ENCODE measurements at places on chromosomes 2 and 18.
A peak's percentile ranks its signal among the peaks of the same experiment; 100 is the strongest.

GRCh38 chr2:235599596-235600338, 105.9 kb downstream of the AGAP1 start:
- DNase-seq: no peak

DNA sequence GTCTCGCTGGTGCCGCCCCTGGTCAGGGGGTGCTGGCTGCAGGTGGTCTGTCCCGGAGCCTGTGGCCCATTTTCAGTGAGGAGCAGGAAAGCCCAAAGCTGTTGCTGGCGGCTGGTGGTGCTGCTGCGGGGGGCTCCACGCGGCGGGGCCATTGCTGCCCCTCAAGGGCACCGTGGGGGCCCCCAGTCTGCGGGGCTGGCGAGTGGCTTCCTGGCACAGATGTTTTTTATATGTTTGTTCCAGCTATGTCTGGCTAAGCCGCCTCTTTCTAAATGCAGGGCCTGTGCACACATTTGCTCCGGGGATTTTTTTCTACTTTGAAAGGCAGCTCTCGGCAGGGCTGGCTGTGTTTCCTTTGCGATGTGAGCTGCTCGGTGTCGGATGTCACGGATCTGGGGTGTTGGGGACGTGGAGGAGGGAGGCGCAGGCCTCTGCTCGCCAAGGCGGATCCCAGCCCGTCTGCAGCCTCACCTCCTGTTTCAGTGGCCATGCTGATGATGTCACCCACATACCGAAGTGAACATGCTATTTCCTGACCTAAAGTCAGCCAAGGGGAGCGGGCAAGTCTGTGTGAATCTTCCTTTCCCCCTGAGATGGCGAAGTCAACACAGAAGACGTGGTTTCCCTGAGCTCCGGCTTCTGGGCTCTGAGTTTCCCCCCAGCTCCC, 112.0 kb upstream of the CTDP1 start:
- peak; percentile 86 for DNase-seq

DNA sequence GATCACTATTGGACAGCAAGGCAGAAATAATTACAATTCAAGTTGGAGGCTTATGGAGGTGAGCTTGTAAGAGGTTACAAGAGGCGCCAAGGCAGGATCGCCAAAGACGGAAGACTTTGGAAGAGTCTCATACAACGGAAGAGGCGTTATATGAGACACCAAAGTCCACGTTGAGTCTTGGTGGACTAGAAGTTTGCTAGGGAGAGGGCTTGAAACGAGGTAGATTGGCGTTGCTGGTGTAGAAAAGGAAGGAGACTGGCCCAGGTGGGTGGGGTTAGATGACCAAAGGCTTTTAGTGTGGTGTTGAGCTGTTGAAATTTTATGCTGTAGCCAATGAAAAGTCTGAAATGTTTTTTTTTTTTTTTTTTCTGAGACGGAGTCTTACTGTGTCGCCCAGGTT, 1.4 kb downstream of the MSH2 start:
- no peak for DNase-seq

- DNase-seq: no peak
These were observed 5.1 kb upstream of the SELENOI start for GRCh38 chr2:26340831-26341230.

GRCh38 chr2:232698556-232699091, 1.5 kb downstream of the GIGYF2 start:
- DNase-seq: no peak

GRCh38 chr2:29082804-29083495, 8.6 kb upstream of the PCARE start:
- no peak for DNase-seq

GRCh38 chr18:52602820-52603219, 262.8 kb downstream of the DCC start:
- DNase-seq: no peak

DNA sequence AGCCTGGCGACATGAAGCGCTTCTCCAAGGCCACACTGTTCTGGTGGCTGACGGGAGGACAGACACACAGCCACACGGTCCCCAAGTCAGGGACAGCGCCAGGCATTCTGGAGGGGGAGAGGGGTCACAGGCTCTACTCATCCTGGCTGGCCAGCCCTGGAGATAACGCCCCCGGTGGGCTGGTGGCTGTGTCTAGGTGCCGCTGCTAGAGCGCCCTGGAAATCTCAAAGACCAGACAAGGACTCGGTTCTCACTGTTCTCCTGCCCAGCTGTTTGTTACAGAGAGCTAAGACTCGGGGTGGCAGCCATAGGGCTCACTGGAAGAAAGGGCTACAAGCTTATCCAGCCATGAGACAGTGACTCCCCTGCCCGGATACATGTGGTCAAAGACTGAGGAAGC, 72.0 kb downstream of the KCNF1 start:
- no peak for DNase-seq

DNA sequence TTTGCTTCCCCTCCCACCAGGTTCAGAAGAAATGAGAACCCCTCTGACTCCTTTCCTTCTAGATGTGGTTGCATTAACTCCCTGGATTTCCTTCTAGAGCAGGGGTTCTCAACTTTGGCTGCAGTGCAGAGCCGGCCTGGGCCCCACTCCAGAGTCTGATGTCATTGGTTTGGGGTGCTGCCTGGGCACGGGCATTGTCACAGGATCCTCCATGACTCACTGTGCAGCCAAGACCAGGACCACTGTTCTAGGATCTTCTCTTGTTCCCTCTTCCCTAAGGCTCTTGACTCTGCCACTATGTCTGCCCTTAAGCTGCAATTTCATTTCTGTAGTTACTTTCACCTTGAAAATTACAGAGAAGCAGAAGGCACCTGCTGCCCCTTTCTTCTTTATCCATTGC, 31.8 kb downstream of the TBC1D8 start:
- DNase-seq: no peak

DNA sequence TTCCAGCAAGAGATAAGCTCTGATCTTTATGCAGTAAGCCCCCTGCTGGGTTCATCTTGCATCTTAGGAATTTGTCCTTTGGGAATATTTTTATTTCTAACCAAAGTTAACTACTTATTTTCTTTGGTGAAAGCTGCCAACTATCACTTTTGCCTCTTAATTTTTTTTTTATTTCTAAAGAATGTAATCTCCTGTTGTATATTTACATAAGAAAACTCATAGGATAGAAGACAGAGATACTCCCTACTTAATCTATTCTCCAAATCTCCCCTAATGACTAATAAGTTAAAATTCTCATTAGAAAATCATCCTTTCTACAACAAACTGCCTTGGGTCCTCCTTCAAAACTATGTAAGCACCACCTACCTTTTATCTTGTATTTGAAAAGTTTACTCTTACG, 612.2 kb upstream of the SLC39A10 start:
- no peak for DNase-seq

DNA sequence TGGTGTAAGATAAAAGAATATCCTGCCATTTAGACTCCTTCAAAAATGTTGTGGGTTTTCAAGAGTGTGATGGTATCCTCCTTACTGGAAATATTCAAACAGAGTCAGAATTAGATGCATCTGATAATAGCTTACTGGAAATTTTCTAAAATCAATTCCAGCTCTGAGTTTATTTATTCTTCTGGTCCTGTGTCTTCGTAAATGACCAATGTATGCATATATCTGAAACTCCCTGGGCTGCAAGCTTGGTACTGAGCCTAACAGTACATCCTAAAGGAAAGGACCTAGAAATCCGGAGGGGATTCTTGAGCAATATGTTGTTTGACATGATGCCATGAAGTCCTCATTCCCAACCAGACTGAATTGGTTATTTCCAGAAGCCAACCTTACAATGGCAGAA, 130.4 kb downstream of the KCNE4 start:
- no peak for DNase-seq

DNA sequence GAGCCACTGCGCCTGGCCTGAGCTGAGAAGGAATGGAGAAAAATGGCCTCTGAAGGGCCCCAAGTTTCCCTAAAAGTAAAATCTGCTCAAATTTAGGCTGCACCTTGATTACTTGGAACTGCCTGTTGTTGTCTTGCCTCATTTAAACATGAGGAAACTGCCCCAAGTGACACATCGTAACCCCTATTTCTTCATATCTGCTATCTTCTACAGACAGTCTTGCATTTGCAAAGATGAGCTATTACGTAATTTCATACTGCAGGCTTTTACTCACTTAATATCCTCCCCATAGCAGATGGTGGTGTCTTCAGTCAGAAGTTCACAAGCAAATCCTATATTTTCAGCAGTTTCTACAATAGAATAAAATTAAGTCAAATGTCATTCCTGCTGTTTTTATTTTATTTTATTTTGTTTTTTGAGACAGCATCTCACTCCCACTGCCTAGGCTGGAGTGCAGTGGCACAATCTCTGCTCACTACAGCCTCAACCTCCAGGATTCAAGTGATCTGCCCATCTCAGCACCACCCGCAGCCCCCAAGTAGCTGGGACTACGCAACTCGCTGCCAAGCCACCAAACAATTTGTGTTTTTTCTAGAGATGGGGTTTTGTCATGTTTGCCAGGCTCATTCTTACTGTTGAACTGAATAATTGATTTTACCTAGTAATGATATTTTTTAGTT, 45.3 kb upstream of the NARS1 start:
- DNase-seq: peak; percentile 61

DNA sequence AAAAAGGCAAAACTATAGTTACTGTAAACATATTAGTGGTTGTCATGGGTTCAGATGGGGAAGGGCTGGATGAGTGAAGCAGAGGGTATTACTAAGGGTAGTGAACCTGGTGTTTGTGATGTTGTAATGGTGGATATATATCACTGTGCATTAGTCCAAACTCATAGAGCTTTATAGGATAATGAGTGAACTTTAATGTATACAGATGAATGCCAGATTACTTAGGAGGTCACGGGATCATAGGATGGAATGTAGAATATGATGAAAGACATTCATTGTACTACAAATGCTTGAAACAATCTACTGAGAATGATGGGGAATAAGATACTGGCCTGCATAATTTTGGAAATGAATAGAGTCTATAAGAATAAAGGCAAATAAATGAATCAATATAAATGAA, 226.7 kb upstream of the ZNF804A start:
- no peak for DNase-seq

- DNase-seq: no peak
These were observed 2.2 kb downstream of the RTP5 start for GRCh38 chr2:241871538-241872312.

- DNase-seq: no peak
These were observed 165.3 kb downstream of the SNTG2 start for GRCh38 chr2:1115843-1116539.

- no peak for DNase-seq
These were observed 65.9 kb downstream of the FAM124B start for GRCh38 chr2:224335991-224336390.

GRCh38 chr2:217326238-217327022, 466.6 kb upstream of the TNP1 start:
- DNase-seq: no peak

- peak; percentile 10 for DNase-seq
These were observed 27.0 kb downstream of the GAD1 start for GRCh38 chr2:170843656-170844055.

GRCh38 chr18:23992089-23992940, 22.2 kb upstream of the TTC39C start:
- DNase-seq: no peak

DNA sequence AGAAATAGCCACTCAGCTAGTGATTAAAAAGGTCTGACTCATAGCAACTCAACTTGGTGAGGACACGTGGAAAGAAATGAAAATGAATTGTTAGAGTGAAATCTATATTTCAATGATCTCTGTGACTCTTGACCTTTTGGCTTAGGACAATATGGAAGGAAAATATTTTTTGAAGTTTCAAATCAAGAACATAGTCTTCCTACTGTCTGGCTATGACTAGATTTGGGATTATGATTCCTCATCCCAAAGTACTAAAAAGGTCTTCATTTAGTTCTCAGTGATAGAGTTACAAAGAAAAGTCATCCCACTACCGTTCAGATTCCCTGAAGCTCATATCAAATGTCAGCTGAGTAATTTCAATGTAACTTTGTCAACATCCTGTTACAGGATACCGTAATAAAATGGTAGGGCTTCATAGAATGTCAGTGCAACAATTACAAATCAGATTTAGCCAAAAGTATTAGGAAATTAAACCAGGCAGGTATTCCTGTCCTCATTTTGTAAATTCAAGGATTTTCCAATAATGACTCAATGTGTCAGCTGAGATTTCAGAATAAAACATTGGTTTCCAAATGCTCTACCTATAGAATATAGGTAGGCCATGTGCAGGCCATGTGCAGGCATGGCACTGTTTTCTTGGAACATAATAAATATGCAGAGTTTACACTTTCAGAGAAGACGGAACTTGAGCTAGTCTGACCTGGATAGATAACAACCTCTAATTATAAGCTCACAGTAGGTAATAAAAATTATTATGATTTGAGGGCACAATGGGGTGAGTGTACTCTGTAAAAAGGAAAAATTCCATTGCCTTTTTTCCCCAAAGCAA, 36.0 kb downstream of the ANKRD29 start:
- DNase-seq: peak; percentile 23

DNA sequence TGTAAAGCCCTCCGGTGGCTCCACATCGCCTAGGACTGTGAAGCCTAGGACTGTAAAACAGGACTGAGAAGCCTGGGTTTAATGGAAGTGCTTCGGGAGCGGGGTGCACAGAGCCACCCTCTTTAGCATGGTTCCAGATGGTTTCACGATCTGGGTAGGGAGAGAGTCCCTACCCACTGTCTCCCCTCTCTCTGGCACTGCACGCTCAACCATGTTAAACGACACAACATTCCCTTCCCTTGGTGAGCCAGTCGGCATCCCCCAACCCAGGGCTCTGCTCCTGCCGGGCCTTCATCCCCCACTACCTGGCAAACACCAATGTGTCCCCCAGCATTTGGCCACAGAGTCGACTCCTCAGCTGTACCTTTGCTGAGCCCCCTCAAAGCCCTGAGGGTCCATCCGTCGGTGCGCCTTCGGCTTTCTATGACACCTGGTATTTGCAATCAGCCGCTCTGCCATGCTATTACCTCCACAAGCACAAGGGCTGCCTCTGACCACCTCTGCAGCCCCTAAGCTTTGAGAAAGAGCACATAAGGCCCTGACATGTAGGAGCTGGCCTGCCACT, 1.1 kb downstream of the COPS9 start:
- no peak for DNase-seq

DNA sequence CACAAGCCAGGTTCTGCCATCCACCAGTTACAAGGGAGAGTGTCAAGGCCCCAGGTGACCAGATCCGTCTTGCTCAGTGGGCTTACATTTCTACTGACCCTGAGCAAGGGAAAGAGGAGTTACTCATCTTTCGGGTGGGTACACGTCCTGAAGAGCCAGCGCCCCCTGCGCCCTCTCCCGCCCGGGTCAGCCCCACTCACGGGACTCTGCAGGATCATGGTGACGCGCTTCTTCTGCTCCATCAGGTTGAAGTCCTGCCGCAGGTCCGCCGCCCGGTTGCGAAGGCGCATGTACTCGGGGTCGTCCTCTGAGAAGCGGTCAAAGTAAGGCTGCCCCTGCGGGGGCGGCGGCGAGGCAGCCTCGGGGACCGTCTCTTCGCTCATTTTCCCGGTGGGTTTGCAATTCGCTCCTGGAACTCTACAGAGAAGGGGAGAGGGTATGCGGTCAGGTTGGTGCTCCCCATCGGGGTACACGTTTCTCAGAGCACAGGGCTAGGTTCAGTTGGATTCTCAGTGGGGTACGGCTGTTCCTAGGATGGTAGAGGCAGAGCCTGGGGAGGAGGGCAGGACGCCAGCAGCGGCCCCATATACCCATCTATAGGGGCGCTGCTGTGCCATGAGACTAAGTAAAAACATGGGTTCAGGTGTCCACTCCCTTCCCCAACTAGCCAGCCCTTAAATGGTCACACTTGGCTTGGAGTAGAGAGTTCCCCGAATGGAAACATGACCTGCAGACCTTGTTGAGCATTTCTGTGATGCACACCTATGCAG, 61.8 kb downstream of the ADD2 start:
- DNase-seq: no peak
